ENCODE measurements at places on chromosomes 5 and 9. TPM values are rescaled to one million over a fixed set of nuclear protein-coding genes. Genes with fewer than 3 reads are reported as not detected.
A peak's percentile ranks its signal among the peaks of the same experiment; 100 is the strongest.

The SPEF2 gene
- total RNA-seq = 2.0 TPM

The CDKN2B-AS1 gene
- total RNA-seq = not detected

The QRFP gene
- not detected for total RNA-seq

The GCNT4 gene
- 0.41 TPM for total RNA-seq

DNA sequence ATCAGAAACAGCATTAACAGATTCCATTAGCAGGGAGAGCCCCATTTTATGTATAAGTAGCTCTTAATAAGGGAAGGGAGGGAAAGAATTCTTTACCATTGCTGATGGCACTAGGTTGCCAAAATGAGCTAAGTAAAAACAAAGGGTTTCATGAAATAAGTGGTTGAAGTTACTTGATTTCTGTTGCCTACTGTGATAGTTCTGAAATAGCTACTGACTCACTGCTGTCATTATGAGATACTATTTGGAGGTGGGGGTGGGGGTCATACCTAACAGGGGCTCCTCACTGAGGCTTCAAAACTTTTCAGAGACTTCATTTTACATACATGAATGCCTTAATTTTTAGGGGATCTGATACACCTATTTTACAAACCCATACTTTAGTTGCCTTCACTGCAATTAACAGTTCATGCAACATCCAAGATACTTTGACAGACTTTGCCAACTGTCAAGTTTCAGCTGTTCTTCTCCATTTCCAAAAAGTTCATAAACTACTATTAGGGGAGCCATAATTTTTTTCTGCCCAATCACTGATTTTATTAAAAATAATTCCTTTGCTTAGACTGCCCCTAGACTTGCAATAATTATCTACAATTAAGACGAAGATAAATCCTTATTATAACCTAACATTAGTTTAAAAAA lies 4.6 kb downstream of the HOMER1 start:
- H3K27ac ChIP-seq = peak overlapping the region; percentile 98
- H3K27me3 ChIP-seq = no peaks in the 10 kb centered on the region
- no peaks in the 10 kb centered on the region for H3K4me1 ChIP-seq
- no peak for DNase-seq
- H3K36me3 ChIP-seq = no peaks in the 10 kb centered on the region
- peak overlapping the region; percentile 90 for H3K4me3 ChIP-seq

GRCh38 chr9:124725068-124725452 lies 46.1 kb downstream of the NR6A1 start:
- no peak for DNase-seq
- no peaks in the 10 kb centered on the region for H3K27me3 ChIP-seq
- H3K4me3 ChIP-seq = no peak overlapping the region
- peaks cover 22% of the 10 kb centered on the region for H3K4me1 ChIP-seq
- no peak overlapping the region for H3K27ac ChIP-seq

DNA sequence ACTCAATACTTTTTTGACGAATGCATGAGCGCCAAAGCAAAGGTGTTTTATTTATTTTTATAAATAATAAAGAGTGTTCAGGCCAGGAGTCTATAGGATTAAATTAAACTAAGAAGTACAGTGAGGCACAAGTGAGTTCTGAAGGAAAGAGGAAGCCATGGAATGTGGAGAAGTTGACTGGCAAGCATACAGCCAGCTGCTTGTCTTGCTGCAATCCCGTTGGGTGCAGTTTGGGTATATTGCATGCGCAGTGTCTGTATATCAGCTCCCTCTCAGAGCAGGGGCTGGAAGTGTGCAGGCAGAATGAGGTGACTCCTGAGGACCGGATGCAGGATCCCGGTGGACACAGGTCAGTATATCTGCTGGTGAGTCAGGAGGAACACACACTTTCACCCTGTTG lies 315.6 kb downstream of the ZSWIM6 start:
- H3K27ac ChIP-seq = no peak overlapping the region
- DNase-seq = no peak

- no peak overlapping the region for H3K27ac ChIP-seq
- peaks cover 17% of the 10 kb centered on the region for H3K4me1 ChIP-seq
- H3K36me3 ChIP-seq = peaks cover 23% of the 10 kb centered on the region
Observed at GRCh38 chr9:130119519-130120298, 52.5 kb upstream of the NCS1 start.

- H3K27ac ChIP-seq = no peak overlapping the region
- no peaks in the 10 kb centered on the region for H3K36me3 ChIP-seq
- no peaks in the 10 kb centered on the region for H3K4me1 ChIP-seq
- no peaks in the 10 kb centered on the region for H3K27me3 ChIP-seq
Observed at GRCh38 chr5:180777475-180777874, 25.1 kb downstream of the MGAT1 start.

DNA sequence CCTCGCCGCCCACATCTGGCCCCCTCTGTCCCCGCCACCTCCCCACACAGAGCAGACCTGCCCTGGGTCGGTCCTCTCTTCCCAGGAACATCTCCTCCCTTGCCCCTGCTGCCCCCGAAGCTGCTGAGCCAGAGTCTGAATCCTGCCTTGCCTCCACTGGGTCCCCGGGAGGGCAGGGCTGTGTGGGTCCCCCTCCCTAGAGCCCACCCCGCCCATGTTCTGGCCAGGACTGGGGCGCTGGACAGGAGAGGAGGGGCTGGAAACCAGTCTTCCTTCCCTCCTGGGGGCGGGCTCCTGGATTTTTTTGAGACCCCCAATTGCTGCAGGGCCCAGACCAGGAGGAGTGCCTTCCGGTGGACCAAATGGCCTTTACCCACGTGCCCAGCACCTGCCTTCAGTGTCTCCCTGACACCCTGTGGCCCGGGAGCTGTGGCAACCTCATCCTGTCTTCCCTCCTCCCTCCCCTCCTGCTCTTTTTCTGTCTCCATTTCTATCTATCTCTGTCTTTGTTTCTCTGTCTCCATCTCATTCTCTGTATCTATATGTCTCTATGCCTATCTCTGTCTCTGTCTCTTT lies 12.1 kb downstream of the MRPL36 start:
- H3K36me3 ChIP-seq = no peaks in the 10 kb centered on the region
- no peak overlapping the region for H3K27ac ChIP-seq
- H3K4me1 ChIP-seq = no peaks in the 10 kb centered on the region
- H3K4me3 ChIP-seq = no peak overlapping the region

DNA sequence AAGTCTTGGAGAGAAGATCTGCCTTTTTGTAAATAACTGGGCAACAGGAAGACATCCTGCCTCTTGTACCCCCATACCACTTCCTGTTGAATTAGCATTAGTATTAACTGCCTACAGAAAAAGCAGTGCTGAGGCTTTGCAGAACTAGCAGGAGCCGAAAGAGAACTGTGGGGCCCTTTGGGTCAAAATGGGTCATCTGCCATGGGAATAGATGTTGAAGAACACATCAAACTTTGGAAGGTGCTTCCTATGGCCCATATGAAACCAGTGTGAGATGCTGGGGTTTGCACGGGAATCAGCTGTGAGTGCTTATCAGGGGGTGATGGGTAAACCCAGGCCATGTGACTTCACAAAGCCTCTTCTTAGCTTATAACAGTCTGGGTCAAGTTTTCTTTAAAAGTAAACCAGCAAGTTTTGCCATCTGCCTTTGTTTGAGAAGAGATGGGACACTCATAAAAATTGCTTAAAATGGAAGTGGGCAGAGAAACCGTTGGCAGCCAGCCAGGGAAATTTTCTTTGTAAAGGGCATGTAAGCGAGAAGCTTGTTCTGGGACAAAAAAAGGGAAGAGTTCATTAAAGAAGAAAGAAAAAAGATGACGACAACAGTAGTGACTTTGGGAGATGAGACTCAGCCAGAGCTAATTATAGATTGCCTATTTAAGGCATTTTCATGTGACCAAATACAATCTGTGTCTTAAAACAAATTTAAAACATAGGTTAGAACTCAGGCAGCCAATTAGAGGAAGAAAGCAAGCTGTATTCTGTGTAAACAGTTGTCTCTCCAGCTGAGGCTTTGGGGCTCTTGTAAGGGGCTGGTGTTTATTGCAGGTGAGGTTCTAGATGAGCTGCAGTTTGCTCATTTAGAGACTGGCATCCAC lies 4.4 kb downstream of the SLC25A25 start:
- H3K27ac ChIP-seq = peak overlapping the region; percentile 85
- no peak overlapping the region for H3K4me3 ChIP-seq
- H3K27me3 ChIP-seq = no peaks in the 10 kb centered on the region

Measured in right atrium auricular region (tissue), 2 donors.